ENCODE measurements at places on chromosomes 1 and 21.
A peak's percentile ranks its signal among the peaks of the same experiment; 100 is the strongest.

DNA sequence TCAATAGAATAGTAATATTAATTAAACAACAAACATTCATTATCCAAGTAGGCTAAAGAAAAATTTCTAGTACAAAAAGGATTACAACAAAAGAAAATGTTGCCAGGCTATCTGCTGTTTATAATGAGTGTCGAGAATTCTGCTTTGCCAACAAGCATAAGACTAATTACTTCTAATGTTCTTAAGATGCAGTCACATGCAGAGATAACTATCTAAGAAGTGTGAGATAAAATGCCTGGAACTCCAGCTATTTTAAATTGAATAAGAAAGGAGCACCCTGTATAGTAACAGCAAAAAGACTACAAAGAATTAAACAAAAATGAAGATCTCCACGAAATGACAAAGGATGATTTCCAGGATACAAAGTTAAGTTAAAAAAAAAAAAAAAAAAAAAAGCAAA lies 59.9 kb downstream of the APP start:
- DNase-seq, result no peak

DNA sequence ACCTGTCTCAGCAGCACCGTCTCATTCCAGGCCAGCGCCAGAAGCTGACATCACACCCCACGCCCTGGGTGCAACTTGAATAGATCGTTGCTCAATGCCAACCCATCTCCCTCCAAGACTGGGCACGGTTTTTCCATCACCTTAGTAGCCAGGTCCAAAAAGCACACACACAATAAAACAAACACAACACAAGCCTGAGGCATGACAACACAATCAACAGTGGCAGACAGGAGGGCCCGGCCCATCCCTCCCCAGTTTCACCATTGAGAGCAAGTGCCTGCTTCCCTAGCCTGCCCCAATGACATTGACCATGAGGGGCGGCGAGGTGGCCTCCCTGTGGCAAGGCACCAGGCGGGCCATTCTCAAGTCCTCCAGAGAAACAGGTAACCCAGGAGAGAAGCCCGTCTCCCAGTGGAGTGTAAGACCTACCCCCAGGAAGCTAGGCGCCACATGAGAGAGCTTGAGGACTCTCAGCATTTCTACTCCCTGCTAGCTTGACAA lies 2.7 kb downstream of the IFFO2 start:
- no peak for DNase-seq

DNA sequence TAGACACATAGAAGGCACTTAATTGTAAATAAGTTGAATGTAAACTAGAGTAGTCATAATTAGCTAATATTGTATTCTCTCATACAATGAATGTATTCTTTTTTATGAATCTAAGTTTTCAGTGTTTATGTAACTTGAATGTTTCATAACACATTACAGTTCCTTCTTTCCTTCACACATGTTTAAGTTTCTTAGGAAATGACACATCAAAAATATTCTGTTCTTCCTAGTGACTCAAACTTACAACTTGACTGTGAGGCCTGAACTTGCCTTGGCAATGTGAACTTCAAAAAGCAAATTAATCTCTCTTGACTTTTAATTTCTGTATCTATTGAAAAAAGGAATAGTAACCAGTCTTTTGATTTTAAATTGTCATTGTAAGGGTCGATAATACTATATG lies 700.1 kb downstream of the KCNT2 start:
- peak; percentile 29 for DNase-seq

DNA sequence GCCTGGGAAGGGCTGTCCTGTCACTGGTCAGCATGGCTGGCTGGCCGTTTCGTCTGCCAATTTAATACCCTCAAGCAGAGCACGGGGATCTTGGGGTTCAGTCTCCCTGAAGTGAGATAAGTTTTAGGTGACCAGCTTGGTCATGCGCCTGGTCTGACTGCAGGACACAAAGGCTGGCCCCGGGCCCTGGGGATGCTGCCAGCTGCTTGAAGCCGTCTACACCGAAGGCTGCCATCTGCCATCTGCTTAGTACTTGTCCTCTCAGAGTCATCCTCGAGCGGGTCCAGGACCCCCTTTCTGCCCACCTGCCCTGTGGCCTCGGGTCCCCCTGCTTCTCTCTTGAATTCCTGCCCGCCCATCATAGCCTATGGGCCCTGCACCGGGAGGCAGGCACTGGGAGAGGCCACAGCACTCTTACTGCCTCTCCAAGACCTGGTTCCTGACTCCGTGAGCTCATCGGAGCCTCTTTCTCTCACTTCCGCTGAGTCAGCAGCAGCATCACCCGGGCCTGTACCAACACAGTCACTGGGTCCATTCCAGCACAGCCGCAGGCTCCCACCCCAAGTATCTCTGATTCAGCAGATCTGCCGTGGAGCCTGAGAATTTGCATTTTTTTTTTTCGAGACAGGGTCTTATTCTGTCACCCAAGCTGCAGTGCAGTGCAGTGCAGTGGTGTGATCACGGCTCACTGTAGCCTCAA lies 7.0 kb downstream of the FBLIM1 start:
- DNase-seq, result no peak

- no peak for DNase-seq
Measured at GRCh38 chr1:201838381-201838780, 9.4 kb downstream of the IPO9 start.

DNA sequence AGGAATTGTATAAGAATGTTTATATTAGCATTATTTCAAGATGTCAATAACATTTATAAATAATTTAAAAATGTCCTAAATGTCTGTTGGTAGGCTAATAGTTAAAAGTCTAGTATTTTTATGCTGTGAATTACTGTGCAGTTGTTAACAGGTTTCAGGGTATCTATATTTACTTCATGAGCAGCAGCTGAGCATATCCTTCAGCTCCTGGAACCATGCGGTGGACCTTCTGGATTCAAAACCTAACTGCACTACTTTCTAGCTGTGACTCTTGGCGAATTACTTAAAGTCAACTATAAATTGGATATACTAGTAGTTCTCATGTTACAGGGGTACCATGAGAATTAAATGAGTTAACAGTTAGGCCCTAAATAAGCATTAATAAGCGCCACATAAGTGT lies 3.7 kb downstream of the CEP350 start:
- DNase-seq, result no peak

- no peak for DNase-seq
Measured at GRCh38 chr1:176643536-176643935, 180.6 kb downstream of the PAPPA2 start.

DNA sequence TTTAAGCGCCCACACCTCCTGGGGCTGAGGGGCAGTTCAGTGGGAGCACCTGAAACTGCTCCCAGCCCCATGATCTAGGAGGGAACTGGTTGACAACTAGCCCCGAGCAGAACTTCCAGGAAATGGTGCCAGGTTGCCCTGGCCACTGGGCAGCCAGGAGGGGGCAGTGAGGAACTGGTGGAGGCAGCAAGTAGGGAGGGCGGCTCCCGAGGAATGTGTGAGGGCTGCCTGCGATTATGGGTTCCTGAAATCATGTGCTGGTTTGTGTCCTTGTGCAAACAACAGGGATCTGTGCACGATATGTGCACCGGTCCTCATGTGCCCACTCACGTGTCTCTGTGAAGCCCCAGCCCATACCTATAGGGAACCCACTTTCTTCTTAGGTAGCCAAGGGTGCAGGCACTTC lies 9.9 kb downstream of the GPR3 start:
- peak; percentile 79 for DNase-seq

- no peak for DNase-seq
Measured at GRCh38 chr1:234967121-234967520, 161.5 kb downstream of the TOMM20 start.
